ENCODE measurements at places on chromosomes 3 and 15.
A peak's percentile ranks its signal among the peaks of the same experiment; 100 is the strongest.

DNA sequence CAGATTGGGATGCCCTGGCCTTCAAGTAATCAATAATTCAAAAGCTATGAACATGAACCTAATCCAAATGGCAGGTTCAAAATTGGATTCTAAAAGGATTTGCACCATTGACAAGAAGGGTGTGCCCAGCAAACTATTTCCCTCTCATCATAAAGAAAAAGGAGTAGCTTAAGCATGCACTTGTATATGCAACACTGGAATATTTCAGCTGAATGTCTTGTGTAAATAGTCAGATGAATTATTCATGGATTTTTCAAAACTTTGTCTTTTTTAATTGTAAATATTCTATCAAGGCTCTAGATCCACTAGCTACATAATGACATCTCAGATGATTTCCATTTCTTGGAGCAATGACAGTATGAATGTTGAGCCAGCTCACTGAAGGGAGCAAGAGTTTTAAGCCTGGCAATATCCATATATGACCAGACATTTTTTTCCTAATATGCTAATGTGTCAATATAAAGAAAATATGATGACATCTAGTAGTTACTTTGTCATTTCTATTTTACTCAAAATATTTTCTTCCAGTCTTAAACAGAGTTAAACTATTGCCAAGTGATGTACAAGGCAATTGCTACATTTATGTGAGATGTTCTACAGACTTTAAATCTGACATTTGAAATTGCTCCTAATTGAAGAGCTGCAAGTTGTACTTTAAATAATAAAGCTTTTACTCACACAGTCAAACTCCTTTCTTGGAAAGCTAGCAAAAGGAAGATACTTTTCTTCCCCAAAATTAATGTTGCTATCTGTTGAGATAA, 230.5 kb upstream of the AGTR1 start:
- no peak for DNase-seq

GRCh38 chr3:155079468-155079745, 712 bp upstream of the MME start:
- DNase-seq: no peak

GRCh38 chr3:155026999-155027591, 53.0 kb upstream of the MME start:
- DNase-seq: peak; percentile 56

DNA sequence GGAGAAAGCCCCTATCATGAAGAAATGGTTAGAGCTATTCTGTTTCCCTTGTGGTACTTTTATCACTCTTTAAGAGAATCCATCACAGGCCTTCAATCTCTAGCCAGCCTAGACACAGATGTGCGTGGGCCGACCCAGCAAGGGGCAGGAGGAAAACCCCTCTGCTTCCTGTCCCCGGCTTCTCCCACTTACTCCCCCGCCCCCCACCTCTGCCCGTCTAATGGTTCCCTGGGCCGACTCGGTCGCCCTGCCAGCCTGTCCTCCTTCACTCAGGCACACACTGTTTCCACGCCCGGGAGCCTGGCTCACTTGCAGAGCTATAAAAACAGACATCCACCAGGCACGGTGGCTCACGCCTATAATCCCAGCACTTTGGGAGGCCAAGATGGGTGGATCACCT, 58.3 kb upstream of the TFRC start:
- no peak for DNase-seq

DNA sequence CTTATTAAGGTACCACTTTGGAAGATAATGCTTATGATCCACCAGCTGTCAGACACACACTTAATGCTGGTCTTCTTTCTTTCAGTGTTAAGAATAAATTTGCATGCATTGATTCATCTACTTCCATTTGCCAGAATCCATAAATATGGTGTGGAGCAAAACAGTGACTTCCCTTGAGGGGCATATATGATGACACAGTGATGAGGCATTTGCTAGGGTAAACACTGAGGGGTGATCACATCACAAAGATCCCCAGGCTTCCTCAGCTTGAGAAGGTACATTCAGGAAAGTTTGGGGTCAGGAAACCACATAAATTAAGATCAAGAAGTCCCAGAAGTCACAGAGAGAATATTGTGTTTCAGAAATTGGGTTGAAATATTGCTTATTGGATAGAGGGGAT, 9.9 kb upstream of the ZBED2 start:
- DNase-seq: no peak

- no peak for DNase-seq
Observed at GRCh38 chr15:77637851-77638692, 5.4 kb upstream of the LINGO1 start.

DNA sequence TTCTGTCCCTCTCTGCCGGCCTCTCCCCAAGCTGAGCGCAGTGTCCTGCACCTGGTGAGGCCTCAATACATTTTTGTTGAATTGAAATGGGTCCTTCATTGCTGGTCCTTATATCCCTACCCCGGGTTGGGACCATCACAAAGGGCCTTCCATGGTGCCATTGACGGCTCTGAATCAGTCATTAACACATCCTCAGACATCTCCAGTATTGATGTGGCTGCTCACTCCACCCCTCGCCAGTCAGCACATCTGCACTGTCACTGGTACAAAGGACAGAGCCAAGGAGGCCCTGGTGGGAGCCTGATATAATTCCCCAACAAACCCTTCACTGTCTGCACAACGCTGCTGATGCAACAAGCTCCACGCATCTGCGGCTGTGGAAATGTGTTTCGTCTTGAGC, 191.6 kb upstream of the TOPAZ1 start:
- DNase-seq: no peak

DNA sequence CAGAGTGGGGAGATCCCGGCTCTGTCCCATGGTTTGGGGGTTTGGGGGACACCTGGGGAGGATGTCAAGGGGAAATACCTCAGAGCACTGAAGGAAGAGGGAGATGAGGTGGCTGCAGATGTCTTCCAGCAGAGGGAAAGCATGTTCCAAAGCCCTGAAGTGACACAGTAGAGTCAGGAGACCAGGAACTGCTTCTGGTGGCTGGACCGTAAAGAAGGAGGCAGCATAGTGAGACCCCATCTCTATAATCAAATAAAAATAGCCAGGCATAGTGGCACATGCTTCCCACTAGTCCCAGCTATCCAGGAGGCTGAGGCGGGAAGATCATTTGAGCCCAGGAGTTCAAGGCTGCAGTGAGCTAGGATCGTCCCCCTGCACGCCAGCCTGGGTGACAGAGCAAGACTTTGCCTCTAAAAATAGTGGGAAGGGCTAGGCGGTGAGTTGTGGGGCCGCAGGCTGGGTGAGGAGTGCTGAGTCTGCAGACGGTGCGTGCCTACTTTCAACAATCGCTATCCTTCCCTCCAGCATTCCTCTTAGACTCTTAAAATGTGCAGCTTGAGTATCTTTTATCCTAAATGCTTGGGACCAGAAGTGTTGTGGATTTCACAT, 26.2 kb downstream of the HES1 start:
- DNase-seq: no peak

DNA sequence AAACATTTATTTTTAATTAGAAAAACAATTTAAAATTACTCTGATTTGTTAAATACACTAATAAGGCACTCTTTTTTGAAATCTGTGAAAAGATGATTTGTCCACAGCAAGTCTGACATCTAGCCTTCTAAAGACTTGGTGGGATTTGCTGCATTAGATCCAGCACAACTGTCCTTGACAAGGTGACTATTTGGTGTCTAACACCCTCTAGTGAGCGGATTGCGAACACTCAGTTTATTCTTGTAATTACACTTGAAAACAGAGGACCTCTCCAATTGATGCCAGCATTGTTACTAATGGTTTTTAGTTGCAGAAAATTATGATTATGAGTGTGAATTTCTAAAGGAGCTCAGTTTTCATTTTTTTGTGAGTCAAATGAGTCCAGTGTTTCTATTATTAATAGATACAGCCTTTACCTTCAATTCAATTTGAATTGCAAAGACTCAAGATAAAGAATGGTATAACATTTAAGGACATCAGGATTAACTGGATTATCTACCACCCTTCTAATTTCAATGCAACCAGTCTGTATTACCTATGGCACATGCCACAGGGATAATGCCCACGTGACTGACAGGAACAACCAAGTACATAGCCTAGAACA, 29.7 kb upstream of the STRIT1 start:
- peak; percentile 62 for DNase-seq

GRCh38 chr3:103085465-103085864, 650.6 kb downstream of the ZPLD1 start:
- DNase-seq: no peak

- no peak for DNase-seq
Observed at GRCh38 chr15:80556694-80557367, 138.3 kb upstream of the ABHD17C start.

DNA sequence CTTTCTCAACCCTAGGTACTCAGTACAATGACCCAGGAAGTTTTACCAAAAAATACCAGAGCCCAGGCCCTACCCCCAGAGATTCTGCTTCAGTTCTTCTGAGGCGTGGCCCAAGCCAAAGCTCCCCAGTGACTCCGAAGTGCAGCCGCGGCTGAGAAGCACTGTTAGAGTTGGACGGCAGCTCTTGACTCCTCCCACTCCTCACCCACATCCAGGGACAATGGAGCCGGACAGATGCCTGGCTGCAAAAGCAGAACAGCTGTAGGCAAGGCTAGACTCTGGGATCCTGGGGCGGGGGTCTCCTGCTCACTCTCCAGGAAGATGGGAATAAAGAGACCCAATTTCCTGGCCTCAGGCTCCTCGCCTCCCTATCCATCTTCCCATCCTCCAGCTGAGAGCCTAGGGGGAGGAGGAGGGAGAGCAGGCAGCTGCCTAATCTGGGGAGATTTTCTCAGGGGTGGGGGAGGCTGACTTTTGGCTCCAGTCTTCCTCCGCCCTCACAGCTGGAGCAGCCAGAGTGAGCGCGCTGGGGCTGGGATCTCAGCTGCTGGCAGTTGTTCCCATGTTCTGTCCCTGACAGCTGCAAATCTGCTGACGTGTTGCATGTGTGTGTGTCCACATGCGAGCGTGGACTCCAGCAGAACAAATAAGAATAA, 223.8 kb downstream of the OPA1 start:
- no peak for DNase-seq

DNA sequence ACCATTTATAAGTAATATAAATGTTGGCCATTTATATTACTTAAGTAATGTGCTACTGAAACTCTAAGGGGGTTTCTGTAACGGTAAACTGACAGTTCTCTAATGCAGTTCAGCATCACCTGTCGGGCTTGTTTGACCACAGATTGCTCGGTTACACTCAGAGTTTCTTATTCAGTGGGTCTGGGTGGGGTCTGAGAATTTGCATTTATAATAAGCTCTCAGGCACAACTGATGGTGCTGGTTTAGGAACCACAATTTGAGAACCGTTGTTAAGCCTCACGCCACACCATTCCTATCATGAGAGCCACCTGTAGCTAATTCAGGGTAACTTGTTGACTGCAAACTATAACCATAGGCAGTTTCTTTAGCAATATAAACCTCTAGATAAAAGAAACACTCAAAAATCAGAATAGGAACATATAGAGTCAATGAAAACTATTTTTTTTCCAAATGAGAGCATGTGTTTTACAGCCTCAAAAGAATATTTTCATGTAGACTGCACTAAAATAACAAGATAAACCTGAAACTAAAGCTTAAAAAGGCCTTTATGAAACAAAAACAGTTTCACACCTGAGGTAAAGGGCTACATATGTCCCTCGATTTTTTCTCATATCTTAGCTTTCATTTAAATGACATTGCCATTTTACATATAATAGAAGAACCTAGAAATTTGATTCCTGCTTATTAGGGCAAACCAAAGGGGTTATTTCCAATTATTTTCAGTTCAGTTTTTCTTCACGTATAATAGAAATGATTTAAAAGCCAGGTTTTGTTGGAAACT, 604.8 kb downstream of the UNC13C start:
- no peak for DNase-seq

GRCh38 chr3:32366638-32367397, 24.8 kb upstream of the CMTM7 start:
- DNase-seq: no peak

DNA sequence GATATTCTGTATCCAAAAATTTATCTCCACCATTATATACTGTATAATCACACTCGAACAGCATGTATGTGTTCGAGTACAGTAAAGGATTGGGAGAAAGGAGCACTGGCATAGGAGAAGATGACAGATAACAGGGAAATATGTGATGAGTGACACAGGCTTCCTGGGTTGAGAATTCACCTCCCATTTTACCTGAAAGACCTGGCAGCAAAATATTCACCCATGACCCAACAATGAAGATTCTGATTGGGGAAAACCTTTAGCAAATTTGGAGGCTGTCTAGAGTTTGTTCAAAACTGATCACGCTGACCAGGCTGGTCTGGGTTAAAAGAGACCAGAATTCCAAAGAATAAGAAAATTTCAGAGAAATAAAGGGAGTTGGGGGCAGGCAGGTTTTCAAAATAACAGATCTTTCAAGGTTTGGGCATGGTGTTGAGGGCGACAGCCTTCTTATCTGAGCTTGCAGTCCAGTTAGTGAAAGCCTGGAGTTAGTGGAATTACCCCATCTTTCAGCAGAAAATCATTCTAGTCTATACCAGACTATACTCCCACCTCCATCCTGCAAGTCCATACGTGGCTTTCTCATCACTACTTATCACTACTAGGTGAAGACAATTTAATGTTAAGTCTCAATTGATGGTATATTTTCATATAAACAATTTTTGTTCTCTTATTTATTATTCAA, 42.8 kb upstream of the RSL24D1 start:
- DNase-seq: no peak

GRCh38 chr15:50183112-50183794, 1.3 kb downstream of the SLC27A2 start:
- DNase-seq: peak; percentile 22

GRCh38 chr15:66882251-66883020, 180.4 kb downstream of the SMAD6 start:
- no peak for DNase-seq

- DNase-seq: peak; percentile 75
Observed at GRCh38 chr15:51097553-51098330, 3.0 kb upstream of the TNFAIP8L3 start.

DNA sequence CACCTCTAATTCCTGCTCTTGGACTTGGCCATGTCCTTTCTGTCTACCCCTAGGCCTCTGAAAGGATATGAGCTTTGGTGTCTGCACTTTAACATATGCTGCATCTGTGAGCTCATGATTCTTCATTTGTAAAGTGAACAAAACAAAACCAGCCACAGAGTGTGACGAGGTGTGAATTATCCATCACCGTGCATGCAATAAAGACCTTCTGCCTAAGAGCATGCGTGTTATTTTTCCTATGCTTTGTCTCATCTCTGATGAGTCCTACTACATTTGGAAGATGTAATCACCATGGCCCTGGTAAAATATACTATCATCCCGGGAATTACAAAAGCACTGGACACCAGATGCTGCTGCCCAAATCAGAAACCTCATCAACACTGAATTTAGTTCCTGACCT, 103.5 kb upstream of the KCNAB1 start:
- DNase-seq: no peak

DNA sequence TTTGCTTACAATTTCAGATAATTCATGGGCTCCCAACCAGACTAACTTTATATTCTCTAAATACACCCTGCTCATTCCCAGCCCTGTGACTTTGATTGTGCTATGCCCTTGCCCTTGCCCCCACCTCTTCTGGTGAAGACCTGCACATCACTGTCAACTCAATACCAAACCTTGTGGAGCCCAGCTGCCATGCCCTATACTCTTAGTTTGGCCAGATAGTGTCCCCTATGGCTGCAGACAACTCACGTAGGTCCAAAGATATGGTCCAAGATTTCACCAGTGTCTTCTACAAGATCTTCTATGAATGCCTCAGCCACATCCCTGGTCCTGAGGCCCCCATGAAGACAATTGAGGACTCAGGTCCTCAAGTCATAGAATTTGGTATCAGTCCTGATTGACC, 118.3 kb upstream of the EIF1B start:
- DNase-seq: no peak

Measured in inflammatory macrophage treated with lipopolysaccharide for 4 hours (primary cell).